ENCODE measurements at places on chromosomes 13 and 19.
A peak's percentile ranks its signal among the peaks of the same experiment; 100 is the strongest.

DNA sequence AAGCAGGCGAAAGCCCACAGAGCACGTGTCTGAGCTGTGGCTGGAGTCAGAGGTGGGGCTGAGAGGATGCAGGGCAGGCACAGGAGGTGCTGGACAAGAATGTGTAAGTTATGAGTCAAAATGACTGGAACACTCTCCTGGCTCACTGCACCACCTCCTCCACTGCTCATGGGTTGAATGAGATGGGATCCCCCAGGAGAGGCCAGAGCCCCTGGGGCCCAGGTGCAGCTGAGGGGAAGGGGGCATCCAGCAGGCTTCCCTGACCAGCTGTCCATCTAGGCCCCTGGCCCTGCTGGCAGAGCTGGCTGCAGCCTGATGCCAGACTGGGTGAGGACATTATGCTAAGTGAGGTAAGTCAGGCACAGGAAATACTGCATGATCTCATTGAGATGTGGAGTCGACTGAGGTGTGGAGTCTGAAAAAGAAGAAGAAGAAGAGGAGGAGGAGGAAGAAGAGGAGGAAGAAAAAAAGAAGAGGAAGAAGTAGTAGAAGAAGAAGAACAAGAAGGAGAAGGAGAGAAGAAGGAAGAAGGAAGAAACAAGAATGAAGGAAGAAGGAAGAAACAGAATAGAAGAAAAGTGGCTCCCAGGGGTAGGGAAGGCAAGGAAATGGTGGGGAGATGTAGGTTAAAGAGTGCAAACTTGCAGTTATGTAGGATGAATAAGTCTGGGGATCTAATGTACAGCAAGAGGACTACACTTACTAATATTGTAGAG is 747.4 kb downstream of the UQCRFS1 start:
- DNase-seq, result peak; percentile 63

DNA sequence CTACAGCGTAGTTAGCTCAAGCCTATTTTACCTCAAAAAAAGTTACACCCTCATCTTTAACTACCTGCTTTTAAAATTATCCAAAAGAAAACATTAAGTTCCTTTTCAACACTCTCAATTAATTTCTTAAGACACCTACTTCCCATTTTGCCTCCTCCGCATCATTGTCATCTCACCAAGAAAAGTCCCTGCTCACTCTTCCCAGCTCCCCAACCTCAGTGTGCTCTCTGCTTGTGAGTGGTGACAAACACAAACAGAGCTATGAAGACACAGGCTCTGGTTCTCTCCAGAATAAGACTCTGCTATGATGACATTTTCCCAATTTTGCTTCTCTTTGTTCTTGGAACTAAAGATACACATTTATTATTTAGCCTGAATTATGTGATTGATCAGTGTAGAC is 385.1 kb upstream of the HTR2A start:
- no peak for DNase-seq

- peak; percentile 57 for DNase-seq
Measured at GRCh38 chr13:23617551-23618024, 47.4 kb downstream of the TNFRSF19 start.

GRCh38 chr19:1854039-1854541 is 5.8 kb upstream of the REXO1 start:
- no peak for DNase-seq

DNA sequence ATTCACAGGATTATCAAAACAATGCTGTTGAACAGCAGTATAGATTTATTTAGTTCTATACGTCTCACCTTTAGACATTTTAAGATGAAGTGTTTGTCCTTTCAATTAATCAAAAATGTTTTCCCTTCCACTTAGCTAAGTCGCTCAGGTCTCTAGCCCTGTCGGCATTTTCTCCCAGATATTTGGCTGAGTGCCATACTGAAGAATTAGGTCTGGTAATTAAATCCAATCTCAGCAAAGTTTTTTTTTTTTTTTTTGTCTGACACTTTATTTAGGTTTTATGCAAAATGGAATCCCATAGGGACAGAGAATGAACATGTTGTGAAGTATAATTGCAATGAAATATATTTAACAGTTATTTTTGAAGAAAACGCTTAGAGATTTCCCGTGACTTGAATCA is 44.1 kb downstream of the RFC3 start:
- DNase-seq, result no peak

- DNase-seq, result no peak
Measured at GRCh38 chr13:109160357-109160756, 530.9 kb downstream of the MYO16 start.

DNA sequence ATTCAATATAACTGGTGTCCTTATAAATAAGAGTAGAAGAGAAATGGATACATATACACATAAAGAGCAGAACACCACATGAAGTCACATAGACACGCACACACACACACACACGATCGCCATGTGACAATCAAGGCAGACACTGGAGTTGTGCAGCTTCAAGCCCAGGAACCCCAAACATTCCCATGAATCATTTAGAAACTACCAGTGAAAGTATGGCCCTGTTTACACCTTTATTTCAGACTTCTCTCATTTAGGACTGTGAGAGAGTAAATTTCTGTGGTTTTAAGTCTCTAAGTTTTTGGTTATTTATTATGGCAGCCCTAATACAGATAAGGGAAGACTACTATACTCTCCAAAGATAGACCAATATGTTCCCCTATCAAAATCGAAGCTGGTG is 20.4 kb upstream of the TNFSF13B start:
- no peak for DNase-seq

DNA sequence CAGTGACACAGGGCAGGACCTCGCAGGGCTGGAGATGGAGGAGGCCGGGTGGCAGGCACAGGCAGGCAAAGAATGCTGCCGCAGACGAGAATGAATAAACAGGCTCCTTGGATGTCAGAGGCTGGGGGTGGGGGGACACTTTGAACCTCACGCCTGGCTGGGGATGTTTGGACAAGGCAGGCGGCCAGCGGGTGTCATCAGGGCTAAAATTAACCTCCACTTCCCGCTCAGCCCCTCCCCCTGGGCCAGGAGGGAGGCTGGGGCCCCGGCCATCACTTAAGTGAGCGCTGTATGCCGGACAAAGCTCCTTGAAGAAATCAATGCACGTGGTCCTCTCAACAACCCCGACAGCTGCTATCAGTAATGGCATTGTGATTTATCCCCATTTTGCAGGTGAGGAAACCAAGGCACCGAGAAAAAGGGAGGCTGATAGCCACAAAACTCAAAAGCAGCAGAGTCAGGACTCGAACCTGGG is 10.3 kb upstream of the FUT5 start:
- no peak for DNase-seq

DNA sequence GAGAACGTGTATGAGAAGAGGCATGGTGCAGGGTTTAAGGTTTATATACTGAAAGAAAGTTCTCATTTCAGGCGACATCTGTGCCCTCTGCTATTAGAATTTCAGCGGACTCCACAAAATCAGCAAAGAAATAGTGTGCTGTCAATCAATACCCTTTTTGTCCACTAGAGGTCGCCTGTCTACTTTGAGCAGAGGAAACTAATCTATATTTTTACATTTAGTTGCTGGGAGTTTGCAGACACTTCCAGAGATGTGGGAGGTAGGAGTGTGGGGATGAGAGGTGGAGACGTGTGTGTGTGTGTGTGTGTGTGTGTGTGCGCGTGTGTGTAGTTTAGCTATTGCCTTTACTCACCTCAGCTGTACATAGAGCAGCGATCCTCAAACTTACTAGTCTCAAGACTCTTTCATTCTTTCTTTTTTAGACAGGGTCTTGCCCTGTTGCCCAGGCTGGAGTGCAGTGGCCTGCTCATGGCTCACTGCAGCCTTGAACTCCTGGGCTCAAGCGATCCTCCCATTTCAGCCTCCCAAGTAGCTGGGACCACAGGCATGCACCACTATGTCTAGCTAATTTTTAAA is 9.7 kb downstream of the INAFM1 start:
- peak; percentile 46 for DNase-seq

GRCh38 chr13:36453516-36453915 is 21.2 kb downstream of the CCNA1 start:
- no peak for DNase-seq

- DNase-seq, result no peak
Measured at GRCh38 chr19:3599776-3600187, 6.9 kb downstream of the TBXA2R start.

GRCh38 chr19:570937-571565 is 1.3 kb upstream of the BSG start:
- DNase-seq, result peak; percentile 74

DNA sequence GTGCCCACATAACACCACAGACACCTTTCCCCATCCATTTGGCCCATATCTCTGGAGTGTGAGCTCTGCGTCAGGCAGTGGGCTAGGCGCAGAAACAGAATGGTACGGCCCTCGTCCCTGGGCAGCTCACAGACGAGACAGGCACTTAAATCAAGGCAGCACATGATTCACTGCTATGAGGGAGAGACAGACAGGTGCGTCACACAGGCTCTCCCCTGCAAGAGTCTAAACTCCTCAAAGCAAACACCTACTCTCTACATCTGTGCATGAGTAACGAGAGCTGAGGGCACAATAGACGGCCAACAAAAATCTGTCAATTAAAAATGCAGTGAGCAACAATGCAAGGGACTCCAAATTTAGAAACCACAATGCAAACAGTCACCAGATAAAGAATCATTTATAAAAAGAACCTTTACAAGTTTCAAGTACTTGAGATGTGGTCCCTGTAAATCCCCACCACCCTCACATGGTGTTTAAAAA is 348.9 kb downstream of the UQCRFS1 start:
- peak; percentile 75 for DNase-seq

GRCh38 chr19:21508198-21508597 is 2.8 kb downstream of the ZNF429 start:
- no peak for DNase-seq

DNA sequence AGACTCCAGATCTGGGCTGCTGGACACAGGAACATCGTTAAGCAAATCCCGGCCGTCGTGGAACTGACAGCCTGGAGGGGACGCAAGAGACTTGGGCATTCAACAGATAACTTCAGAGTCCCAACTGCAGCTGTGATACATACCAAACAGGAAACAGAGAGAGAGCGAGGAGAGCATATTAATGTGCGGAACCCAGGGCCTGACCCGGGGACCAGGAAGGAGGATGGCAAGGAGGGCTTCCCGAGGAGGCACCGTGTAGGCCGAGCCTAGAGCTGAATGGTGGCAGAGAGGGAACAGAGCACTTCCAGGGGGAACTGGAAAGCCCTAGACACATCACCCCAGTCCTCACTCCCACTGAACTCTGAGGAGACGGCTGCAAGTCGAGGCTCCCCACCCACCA is 68.1 kb downstream of the SIPA1L3 start:
- DNase-seq, result no peak

- peak; percentile 89 for DNase-seq
Measured at GRCh38 chr19:54561840-54562239, 11.8 kb upstream of the LILRA2 start.

- no peak for DNase-seq
Measured at GRCh38 chr13:46796129-46796514, 839 bp downstream of the ESD start.

Data from Daoy (cell line).